Activated CD8-positive, alpha-beta memory T cell treated with anti-CD3 and anti-CD28 coated beads for 1 hour (primary cell): ENCODE measurements at places on chromosomes 3 and 15.

DNA sequence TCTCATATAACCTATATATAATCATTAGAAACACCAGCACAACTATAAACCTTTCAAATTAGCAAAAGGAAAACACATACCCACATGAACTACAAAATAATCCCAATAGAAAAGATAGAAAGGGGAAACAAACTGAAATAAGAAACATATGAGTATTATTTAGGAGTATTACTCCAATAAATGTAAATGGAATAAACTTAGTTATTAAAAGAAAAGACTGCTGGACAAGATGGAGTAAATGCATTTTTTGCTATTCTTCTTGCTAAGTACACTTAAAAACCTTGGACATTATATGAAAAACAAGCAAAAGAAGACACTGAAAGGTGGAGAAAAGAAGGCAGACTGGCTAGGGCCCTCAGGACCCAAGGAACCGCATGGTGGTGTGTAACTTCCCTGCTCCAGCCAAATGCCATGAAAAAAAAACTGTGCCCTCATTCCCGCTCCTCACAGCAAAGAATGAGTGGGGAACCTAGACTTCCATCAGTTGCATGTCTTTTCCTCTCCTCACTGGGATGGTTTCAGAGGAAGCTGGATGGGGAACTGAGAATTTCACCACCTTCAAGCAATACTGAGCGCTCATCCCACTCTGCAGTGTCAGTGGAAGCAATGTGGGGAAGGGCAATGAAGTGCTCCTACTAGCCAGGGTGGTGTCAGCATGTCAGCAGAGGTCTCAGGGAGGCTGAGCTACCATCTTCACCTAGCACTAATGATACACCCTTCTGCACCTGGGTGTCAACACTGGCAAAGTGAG, 43.7 kb upstream of the ADAMTS17 start:
- no peak for DNase-seq

- DNase-seq = no peak
Measured at GRCh38 chr15:60384053-60384452, 13.7 kb downstream of the ANXA2 start.

- peak; percentile 28 for DNase-seq
Measured at GRCh38 chr3:5006755-5007202, 27.5 kb downstream of the BHLHE40 start.

- DNase-seq = no peak
Measured at GRCh38 chr3:21624524-21624923, 126.5 kb downstream of the ZNF385D start.

DNA sequence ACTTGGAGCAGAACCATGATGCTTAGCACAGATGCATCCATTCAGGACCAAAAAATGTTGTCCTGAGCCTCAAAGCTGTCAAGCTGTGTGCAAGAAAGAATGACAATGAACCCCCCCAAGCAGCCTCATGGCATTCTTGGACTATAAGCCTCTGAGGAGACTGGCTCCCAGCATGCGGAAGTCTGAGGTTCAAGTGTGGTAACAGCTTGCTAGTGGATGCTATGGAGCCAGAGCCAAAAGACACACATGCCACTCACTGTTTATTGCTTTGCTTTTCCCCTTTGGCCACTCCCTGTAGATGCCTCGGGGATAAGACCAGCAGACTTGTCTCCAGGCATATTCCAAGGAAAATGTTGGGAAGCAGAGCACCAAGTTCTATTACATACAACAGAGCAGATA, 38.2 kb upstream of the SNRK start:
- DNase-seq = no peak
